Esophagus muscularis mucosa (tissue), 4 donors: ENCODE measurements at places on chromosomes 1 and 21. TPM values are rescaled to one million over a fixed set of nuclear protein-coding genes. Genes with fewer than 3 reads are reported as not detected.

The AADACL4 gene
- not detected for total RNA-seq

The CFHR2 gene
- total RNA-seq: not detected

The LRRC53 gene
- total RNA-seq: not detected

The TRIM67 gene
- total RNA-seq: 0.42 TPM

The OLFML3 gene
- total RNA-seq: 57.7 TPM

The CYP4A11 gene
- total RNA-seq: not detected

The HTR6 gene
- not detected for total RNA-seq

The INAVA gene
- total RNA-seq: not detected

The GJA9 gene
- total RNA-seq: not detected

The HLX gene
- total RNA-seq: 27.3 TPM
